Urothelium cell line (cell line): ENCODE measurements at places on chromosomes 12 and 14.

DNA sequence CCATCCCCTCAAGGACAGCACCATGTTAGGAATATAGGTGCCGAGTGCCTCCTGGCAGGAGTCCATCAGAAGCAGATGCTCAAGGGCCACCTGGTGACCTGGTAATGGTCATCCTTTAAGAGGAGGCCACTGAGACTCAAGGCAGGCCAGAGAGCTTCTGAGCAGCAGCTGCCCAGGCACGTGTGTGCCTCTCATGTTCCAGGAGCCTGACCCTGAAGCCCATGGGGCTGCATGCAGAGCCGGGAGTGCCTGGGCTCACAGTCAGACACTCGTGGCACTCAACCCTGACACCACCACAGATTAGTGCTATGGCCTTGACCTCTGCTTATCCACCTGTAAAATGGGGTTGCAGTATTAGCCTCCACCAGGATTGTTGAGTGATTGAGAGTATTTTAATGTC is 45.6 kb downstream of the C14orf132 start:
- no peak for DNase-seq

GRCh38 chr14:29926228-29926627 is 1.4 kb downstream of the PRKD1 start:
- no peak for DNase-seq

DNA sequence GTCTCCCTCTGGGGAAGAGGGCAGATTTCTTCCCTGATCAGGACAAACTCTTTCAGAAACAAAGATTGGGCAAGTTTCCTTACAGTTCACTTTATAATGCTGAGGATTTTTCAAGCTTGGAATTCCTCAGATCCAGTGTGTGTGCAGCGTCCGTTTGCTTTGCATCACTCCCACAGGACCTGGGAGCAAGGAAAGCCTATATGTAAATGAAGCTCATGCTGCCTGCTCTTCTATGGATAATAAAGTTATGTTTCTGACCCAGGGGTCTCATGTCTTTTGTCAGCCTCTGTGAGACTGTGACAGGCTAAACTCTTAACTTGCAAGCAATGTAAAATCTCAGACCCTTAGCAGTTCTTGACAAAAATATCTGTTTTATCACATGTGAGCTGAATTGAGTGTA is 41.6 kb downstream of the TRHDE start:
- no peak for DNase-seq

GRCh38 chr12:70251226-70251625 is 8.0 kb downstream of the CNOT2 start:
- DNase-seq, result no peak

DNA sequence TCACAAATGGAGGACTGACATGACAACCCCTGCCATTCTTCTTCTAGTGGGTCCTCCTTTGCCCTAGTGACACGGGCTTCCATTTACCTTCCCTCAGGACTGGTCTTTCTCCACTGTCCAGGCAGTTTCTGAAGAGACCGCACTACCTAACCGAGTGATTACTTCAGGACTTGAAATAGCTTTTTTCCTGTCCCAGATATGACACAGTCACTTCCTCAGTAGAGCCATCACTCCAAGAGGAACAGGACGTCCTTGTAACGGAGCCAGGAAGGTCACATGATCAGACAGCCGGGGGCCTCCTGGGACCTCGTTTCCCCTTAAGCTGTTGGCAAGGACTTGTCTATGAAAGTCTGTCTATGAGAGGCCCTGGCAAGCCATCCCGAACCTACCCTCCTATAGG is 62.3 kb downstream of the FOS start:
- DNase-seq, result no peak
